Stimulated activated CD4-positive, alpha-beta T cell treated with anti-CD3 and anti-CD28 coated beads, Interleukin-1b, Interleukin-23, amount 100 ng/mL, for 1 hour (primary cell): ENCODE measurements at places on chromosomes 1 and 21.

DNA sequence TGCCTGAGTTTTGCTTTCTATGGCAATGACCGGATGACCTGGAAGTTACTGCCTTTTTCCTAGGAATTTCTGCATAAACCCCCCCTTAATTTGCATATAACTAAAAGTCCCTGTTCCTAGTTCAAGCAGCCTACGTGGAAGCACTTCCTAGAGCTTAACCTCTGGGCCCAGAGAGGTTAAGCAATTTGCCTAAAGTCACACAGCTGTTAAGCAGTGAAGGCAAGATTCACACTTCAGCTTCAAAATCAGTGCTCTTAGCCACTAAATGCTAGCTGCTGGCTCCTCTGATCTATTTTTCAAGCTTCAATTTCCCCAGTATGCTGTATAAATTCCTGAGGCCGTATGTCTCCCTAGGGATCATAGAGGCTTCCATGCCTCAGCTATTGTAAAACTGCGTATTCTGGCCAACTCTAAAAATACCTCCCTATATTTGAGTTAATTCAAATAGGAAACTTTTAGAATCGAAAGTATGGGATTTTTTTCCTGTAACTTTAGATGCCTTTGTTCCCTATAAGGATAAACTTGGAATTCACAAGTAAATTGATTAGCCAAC, 53.1 kb upstream of the CD5L start:
- DNase-seq = no peak

GRCh38 chr1:9069326-9070100, at the start of gene SLC2A5:
Gene SLC2A5, minus strand, starts transcription at chr1:9069635. Its CDS starts 99 bp downstream, at chr1:9069536.
- DNase-seq = no peak

DNA sequence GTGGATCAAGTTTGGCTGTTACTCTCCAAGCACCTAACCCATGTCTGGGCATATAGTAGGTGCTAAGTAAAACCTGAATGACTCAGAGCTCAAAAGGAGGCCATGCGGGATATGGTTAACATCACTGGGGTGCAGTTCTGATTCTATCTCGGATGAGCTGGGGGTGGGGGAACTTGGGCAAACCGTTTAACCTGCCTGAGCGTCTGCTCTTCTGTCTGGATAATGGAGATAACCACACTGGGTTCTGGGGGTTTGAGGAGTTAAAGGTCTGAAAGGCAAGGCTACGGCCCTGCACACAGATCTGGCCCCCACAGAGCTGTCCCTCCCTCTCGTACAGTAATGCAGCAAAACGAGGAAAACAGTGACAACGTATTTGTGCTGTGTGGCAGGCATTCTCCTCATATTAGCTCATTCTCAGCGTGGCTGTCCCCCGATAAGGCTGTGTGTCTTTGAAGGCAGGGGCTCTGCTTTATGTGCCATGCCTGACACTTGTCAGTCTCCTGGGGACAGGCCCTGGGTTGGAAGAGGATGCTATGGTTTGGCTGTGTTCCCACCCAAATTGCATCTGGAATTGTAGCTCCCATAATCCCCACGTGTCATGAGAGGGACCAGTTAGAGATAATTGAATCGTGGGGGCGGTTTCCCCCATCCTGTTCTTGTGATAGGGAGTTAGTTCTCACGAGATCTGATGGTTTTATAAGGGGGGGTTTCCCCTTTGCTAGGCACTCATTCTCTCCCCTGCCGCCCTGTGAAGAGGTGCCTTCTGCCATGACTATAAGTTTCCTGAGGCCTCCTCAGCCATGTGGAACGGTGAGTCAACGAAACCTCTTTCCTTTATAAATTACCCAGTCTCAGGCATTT, 6.8 kb upstream of the ALDH4A1 start:
- DNase-seq = no peak

DNA sequence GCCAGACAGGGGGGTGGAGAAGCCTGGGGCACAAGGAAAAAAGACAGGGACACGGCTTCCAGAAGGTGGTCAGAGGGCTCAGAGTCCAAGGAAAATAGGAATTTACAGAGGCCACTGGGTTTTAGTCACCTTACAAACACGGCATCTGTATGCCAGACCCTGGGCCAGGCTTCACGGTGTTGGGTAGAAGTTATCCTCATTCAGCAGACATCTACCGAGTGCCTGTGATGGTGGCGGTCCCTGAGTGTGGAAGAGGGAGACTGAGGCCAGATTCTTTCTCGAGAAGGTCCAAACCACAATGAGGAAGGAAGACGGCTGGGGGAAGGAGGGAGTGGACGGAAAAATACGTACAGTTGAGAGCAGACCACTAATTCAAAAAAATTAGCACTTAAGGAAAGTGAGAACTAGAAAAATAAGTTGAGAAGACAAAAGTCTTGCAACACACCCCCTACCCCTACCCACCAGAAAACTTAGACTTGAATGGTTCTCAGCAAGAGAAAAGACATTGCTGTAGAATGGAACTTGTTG, 864 bp upstream of the BTG2 start:
- DNase-seq = no peak

DNA sequence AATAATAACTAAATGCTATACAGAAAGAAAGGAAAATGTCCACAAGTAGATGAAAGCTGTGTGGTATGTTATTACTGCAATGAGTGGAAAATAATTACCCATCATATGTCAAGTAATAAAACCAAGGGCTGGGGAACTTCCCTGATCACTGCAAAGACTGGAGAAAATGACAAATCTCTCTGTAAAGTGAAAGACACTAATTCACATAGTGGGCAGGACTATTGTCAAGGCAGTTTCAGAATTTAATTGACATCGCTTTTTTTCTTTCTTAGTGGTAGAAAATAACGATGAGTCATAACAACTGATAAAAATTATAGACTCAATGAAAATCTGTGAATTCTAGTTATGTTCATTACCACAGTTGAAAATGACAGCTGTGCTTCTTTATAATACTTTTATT, 153.7 kb upstream of the ST6GALNAC5 start:
- no peak for DNase-seq

DNA sequence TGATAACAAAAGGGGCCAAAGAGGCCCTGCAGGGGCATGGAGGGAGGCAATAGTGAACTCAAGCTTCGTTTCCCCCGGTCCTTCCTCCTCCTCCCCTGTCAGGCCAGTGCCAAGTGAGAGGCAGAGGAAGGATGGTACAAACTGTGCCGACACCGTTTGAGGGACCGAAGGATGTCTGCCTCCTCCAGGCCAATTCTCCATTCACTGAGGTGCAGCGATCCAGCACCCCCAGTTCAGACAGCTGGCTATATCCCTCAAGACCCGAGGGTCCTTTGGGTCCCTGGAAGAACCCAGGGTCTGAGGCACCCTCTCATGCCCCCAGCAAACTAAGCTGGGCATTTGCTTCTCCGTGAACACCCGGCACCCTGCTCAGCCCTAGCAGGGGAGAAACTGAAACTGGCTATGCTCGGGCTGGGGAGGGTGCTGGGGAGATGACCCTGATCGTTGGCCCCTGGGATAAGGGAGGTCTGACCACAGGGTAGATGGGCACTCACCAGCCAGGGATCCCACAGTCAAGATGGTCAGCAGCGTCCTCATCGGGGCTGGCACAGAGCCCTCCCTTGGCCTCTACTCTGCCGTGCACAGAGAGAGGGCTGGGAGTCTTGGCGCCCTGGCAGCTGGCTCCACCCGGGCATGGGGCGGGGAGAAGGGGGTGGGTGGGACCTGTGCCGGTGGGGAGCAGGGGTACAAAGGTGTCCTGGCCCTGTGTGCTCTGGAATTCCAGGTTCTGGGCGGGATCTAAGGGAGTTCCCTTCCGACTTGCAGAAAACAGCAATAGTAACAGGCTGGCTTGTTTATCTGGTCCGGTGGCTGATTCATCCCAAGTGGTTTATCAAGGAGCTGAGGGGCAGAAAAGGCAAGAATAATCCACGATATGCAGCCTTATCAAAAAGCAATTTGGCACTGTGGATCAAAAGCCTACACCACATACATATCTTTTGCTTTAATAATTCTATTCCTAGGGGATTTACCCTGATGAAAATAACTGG, at the start of gene IL22RA1:
TSS of gene IL22RA1 (minus strand) at position 595 of the 989 bp plus-strand sequence. CDS start at position 537, 58 bp downstream.
- DNase-seq = no peak

DNA sequence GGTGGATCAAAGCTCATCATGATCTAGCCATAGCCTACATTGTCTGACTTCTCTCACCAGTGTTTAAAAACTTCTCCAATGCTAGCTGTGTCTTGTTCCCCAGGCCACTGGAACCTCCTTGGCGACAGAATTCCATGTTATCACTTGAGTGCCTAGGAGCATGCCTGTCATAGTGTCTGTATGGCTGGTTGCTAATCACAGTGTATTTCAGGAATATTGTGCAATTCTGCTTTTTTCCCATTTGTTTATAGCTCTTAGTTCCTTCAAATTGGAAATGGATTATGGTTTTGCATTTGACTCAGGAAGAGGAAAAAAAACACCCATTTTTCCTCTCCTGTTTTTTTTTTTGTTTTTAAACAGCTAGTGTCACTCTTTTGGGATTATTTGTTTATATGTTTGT, 25.5 kb downstream of the ROR1 start:
- no peak for DNase-seq

- DNase-seq = no peak
Observed at GRCh38 chr21:34630536-34631143, 15.7 kb upstream of the RCAN1 start.

DNA sequence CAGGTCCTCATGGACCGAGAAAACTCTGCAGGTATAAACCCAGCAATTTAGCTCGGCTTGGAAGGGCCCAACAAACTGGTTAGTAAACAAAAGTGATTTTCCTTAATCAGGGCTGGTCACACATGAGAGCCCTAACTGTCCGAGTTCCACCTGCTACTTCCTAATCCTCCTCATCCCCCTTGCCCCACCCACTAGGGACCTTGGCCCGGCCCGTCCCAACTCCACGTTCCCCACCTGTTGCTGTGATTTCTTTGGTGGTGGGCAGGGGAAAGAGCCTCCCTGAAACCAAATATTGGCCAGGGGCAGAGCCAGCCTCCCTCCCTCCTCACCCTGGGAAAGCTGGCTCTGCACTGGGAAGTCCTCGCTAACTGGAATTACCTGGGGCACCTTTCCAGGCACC, 304.2 kb upstream of the PROX1 start:
- DNase-seq = no peak

- DNase-seq = no peak
Observed at GRCh38 chr1:151508833-151509232, 2.4 kb upstream of the CGN start.

GRCh38 chr1:159172614-159173291, 1.3 kb downstream of the CADM3 start:
- DNase-seq = no peak

- no peak for DNase-seq
Observed at GRCh38 chr1:218537122-218537913, 192.2 kb downstream of the TGFB2 start.
